ENCODE measurements at places on chromosomes 2 and 18.

DNA sequence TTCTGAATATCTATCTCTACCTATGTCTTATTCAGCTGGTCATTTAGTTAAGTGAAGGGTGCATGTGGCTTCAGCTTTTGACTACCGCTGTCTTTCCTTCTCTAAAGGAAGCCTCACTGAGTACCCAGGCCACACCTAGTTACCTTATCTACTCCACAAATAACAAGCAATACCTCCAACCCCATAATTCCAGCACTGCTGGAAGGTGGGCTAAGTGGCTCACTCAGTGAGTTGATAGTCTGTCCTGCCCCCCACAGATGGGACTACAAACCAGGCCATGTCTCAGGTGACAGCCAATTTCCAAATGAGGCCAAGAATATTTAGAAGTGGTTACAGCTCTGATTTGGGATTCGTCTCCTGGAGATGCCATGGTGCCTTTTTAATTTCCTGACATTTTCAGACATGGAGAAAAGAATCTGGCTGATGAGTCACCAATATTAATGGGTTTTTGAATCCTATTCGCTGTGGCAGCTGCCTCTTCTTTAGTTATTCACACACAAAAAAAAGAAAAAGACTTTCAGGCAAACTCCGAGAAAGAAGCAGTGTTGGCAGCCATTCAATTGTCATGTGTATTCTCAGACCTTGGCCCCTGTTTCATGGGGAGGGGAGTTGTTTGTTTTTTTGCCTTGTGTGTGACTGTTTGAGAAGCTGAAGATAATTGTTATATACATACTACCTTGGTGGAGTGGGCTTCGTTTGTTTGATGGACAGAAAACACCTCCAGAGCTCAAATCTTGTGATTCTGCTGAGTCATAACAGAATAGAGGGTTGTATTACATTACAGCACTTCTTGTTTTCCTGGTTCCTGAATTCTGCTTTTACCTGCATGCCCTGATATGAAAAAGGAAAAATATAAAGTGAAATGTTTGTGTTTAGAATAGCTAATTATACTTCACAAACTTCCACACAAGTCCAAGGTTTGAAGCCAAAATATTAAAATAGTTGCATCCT, 64.2 kb downstream of the SCG2 start:
- DNase-seq = no peak

DNA sequence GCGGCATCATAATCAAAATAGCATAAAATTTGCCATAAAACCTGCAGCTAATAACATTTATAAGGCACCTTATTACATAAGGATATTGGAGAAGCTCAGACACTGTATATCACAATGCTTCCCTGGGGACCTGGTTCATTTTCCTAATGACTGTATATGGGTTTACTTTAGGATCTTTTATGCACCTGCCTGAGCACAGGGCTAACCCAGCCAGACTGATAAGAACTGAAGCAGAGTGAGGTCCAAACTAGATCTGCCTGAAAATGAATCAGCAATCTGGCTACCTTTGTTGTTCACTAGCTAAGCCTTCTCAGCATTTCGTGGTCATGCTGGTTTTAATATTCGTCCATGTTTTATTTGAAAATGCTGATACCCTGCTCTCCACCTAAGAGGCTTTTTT, 1922.3 kb upstream of the CELF4 start:
- no peak for DNase-seq

- DNase-seq = no peak
Observed at GRCh38 chr2:236748385-236748784, 178.8 kb downstream of the ACKR3 start.

DNA sequence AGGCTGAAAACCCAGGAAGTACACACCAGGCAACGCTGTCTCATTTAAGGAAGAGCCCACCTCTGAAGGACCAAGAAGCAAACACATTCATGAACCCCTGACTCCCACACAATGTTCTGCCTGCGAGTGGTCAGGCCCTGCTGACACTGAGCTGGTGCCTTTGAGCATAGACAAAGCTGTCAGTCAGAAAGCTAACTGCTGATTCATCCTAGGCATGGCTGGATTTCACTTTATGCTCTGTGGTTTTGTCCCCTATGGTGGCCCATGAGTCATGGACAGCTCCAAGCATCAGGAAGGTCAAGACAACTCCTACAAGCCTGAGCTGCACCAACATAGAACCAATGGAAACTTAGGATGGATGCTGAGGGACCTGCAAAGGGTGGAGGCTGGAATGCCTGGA, 78.9 kb downstream of the UXS1 start:
- DNase-seq = no peak

DNA sequence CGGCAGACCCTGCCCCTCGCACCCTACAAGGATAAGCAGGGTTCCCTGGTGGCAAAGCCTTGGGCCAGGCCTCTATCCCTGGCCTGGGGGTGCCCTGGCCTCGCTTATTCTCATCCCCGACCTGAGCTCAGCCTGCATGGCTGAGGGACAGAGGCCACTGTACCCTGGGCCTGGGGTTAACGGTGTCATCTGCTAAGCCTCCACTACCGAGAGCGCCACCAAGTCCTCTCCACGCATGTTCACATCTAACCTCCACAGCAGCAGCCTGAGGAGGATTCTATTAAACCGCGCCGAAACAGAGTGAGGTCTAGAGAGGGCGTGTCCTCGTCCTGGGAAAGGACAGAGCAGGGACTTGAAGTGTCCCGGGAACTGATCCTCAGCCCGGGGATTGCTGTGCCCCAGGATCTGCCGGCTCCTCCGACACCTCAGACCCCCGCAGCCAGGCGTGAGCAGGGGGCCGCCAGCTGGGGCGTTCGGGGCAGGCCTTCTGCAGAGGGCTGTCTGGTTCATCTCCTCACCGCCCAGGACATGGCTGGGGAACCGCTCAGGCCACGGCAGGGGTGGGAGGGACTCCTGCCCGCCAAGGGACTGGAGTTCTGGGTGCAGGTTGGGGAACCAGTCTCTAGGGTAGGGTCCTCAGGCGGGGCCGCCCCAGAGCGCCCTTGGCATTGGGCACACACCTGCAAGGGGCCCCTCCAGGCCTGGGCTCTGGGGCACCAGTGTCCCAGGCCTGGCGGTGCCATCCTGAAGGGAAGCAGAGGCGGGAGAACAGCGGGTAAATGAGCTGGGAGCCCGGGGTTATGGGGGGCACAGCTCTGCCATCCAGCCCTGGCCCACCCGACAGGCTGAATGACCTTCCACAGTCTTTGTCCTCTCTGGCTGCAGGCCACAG, 68.0 kb upstream of the SMAD7 start:
- DNase-seq = no peak

DNA sequence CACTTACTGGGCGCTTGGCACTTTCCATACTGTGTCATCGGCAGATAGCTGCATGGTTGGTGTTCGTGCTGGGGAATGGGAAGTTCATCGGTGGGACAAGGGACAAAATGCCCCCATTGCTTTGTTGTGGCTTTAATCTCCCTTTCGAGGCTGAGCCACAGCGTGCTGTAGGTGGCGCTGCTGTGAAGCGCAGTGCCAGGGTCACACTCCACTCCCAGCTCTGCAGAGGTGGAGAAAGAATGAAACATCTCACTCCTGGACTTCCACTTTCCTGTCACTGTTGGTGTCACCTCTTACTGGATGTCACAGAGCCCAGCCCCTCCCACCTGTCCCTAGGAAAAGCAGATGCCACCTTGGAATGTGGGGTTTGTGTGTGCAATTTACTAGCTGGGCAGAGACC, 8.7 kb downstream of the TYMS start:
- DNase-seq = no peak

GRCh38 chr2:187013058-187013457, 164.1 kb upstream of the ZSWIM2 start:
- DNase-seq = no peak

DNA sequence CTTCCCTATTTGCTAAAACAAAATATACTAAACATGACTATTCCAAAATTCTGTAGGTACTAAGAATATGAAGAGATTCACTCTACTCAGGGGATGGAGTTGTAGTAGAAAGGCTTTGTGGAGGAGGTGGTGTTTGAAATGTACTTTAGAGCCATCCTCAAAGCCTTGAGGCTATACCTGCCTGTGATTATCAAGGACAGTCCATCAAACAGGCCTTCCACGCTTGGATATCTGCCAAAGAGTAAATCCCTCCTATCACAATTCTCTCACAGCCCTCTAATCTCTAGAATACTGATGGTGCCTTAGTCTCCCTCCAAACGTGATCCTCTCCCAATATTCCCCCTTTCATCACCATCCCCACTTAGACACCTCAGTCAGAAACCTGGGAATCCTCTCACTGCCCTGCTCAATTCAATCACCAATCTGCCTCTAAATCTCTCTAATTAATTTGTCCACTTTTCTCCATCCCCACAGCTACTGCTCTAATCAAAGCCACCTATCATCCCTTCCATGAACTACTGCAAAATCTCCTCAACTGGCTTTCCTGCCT, 13.1 kb downstream of the SOS1 start:
- DNase-seq = no peak

GRCh38 chr2:219570194-219570923, 980 bp downstream of the OBSL1 start:
- no peak for DNase-seq

- no peak for DNase-seq
Observed at GRCh38 chr2:48170281-48170680, 264.0 kb upstream of the FBXO11 start.

All from retinal pigment epithelial cell (primary cell).